Activated CD4-positive, alpha-beta T cell treated with anti-CD3 and anti-CD28 coated beads, Interleukin-2, Interleukin-4, amounts not matched to agents 100 ng/mL and 50 ng/mL, durations not matched to agents 16 hours and 8 hours (primary cell): ENCODE measurements at places on chromosomes 16 and 17.
A peak's percentile ranks its signal among the peaks of the same experiment; 100 is the strongest.

DNA sequence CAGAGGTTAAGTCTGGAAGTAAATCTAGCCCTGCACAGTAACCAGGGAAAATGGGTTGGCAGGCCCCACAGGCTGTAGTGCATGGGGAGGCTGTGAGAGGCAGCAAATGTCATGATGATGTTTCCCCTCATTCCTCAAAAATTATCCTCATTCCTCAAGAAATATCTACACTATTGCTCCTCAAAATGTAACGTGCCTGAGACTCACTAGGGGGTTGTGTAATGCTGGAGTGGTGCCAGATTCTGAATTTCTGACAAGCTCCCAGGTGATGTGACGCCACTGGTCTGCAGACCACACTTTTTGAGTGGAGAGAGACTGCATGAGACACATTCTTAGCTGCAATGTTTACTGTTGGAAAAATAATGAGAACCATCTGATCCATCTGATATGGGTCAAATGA is 1.2 kb upstream of the MPP3 start:
- DNase-seq = no peak

- DNase-seq = no peak
Observed at GRCh38 chr16:69848637-69849545, 86.8 kb downstream of the WWP2 start.

DNA sequence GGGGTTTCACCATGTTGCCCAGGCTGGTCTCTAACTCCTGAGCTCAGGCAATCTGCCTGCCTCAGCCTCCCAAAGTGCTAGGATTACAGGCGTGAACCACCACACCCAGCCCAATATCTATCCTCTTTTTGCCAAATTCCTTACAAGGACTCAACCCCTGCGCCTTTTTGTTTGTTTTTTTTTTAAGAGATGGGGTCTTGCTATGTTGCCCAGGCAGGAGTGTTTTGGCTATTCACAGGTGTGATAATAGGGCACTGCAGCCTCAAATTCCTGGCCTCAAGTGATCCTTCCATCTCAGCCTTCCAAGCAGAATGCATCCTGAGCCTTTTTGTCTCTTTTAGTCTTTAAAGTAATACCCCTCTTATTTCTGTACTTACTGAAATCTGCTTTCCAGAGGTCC is 17.0 kb downstream of the SP2 start:
- no peak for DNase-seq

DNA sequence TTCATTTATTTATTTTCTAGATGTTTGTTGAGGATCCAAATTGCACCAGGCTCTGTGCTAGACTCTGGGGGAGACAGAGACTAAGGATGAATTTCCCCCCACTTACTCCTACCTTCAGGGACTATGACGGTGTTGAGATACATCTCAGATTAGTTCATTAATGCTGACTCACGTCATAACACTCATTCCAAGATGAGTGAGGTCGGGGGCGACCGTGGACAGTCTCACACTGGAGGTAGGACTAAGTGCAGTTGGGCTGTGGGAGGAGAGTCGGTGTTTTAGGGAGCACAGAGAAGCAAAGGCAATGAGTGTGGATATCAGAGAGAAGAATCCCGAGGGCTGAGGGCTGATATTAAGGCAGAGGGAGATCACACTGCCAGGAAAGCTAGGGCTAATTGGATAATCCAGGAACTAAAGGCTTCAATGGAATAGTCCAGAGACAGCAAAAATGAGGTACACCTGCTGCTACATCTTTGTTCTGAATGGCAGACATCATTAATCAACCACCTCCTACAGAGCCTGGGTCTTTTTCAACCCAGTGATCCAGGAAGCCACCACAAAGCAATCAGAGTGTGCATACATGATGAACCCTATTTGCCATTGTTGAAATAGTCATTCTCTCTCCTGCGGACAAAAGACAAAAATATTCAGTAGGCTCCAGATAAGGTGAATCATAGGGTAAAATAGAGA is 38.6 kb upstream of the CACNG4 start:
- no peak for DNase-seq

GRCh38 chr16:70345840-70346239 is 863 bp upstream of the DDX19A start:
- DNase-seq = no peak

DNA sequence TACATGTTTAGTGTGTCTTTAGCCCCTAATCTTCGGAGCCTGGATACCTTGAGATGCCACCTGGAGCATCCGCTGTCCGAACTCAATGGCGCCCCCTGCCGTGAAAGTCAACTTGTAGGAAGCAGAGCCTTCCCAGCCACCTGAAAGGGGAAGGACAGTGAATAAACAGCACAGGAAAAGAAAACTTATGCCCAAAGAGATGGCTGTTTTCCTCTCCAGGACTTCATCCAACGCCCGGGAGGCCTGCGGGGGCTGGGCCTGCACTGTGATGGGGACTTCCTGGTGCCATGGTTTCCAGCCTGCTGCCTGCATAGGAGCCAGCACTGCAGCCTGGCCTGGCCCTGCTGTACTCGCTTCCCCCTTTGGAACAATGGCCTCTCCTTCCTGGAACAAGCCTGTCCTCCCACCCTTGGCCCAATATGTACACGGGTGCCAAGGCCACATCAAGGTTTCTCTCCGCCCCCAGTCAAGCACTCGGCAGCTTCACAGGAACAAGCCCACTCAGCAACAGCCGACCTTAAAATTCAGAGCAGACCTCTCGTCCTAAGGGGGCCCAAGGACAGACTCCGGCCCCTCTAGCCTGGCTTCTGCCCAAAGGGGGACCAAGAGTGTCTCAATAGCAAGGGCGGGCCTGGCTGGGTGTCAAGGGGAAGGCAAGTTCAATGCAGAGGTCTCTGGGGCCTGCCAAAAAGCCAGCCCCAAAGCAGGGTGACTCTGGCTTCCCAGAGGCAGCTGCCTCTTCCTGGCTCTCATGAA is 4.5 kb upstream of the UNC13D start:
- DNase-seq = peak; percentile 82

DNA sequence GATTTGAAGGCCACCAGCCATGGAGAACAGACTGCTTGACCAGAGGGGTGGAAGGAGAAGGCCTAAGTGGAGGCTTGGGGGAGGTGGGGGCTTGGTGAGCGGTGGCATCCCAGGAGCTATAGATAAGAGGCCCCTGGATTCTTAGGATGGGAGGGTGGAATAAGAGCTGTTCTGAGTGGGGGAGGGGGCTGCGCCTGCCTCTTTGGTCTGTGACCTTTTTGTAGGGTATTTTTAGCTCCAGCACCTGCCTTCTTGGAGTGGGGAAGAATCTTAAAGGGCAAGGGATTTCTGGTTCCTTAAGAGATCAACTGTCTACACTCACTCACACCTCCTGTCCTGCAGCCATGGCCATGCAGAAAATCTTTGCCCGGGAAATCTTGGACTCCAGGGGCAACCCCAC is 567 bp downstream of the ENO3 start:
- DNase-seq = no peak

GRCh38 chr16:7548796-7549318 is 216.2 kb downstream of the RBFOX1 start:
- no peak for DNase-seq

DNA sequence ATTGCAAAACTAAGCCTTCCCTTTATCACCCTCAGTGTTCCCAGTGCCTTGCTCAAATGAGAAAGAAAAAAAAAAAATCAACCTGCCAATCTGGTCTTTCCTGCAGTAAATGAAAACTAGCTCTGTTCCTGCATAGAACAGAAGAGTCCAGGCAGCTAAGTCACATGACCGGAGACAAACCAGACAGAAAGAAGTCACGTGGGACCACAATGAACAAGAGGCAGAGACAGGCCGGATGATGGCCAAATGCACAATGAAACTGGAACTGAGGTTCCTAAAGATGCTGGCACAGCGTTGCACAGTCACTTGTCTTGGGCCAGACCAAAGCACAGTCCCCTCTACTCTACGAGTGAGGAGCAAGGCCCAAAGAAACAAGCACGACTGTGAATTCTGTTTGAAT is 172.5 kb downstream of the GRIN2A start:
- DNase-seq = no peak

DNA sequence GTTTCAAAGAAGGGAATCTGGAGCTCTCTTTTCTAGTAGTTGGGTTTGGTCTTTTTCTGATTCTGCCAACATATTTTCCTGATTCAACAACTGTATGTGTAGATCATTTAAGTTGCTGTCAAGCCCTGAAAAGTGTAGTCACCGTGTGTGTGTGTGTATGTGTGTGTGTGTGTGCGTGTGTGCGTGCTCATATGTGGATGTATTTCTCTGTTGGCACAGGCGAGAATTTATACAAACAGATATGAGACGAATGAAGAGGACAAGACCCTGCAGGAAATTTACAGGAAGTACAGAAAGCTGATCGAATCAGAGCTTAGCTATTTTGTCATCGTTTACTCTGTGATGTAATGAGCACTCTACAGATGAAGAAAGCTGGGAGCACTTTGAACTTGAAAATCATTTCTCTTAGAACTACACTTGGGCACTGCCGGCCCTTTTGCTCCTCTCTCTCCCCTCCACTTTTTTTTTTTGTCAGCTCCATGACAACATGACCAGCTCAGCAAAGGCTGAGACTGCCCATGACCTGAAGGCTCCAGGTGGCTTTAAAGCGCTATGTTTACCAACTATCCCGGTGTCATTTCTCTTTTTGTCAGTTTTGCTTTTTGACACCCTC is 11.2 kb downstream of the FBXO39 start:
- no peak for DNase-seq

- DNase-seq = no peak
Observed at GRCh38 chr17:48748718-48749566, 20.4 kb upstream of the HOXB13 start.

DNA sequence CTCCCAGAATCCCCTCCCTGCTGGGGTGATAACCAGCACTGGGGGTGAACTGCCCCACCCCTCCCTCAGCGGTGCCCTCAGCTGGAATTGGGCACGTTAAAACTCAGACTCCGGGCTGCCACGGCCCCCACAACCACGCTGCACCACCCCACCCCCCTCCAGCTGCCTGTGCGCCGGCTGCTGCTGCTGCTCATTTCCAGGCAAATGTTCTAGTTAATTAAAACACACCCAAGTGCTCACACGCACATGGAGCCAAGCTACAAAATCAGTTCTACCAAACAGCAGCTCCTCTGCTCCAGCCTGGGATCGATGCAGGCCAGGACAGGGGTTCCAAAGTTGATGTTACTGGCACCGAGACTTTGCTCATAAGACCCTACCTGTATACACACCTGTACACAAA is 180.5 kb downstream of the ZNF423 start:
- DNase-seq = no peak

DNA sequence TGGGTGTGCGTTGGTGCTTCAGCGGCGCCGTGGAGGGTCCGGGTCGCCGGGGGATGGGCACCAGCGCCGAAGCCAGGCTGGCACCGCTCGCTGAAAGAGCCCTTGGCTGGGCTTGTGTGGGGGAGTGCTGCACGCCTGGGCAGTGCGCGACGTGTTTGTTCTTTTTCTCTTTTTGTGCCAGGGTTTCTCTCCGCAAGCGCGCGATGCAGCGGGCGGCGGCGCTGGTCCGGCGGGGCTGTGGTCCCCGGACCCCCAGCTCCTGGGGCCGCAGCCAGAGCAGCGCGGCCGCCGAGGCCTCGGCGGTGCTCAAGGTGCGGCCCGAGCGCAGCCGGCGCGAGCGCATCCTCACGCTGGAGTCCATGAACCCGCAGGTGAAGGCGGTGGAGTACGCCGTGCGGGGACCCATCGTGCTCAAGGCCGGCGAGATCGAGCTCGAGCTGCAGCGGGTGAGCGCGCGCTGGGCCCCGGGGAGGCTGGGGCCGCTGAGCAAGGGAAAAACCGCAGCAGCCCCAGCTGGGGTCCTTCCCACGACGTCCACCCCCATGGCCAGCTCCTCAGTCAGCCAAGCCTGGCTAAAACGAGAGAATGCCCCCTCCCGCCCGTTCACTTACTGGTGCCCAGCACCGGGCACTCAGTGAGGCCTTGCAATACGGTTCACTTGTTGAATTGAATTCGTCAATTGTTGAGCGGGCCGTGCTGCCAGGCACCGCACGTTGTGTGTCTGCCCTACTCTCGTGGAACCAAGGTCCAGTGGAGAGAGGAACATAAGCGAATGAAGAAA is 541 bp downstream of the GPT2 start:
- DNase-seq = no peak

DNA sequence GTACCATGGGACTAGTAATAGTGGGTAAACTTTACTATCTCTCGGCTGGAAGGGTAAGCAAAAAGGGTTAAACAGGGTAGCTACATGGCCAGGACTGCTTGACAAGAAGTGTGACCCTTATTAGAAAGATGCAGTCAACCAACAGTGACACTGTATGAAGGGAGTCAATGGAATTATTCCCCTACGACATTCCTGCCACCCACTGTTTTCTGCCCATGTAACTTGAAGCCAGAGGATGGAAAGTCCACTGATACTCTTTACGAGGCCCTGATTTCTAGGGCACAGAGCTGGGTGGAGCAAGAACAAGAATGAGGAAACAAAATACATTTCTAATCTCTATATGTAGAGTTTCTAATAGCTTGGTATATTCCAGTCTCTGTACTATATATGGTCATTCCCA is 1102.5 kb downstream of the CDH11 start:
- DNase-seq = no peak

GRCh38 chr16:57091975-57092785 is at the start of gene CPNE2:
CPNE2 (plus strand) TSS chr16:57092583; CDS start chr16:57110743, 18,160 bp downstream.
- peak; percentile 17 for DNase-seq

GRCh38 chr16:31143694-31144148 is 6.1 kb downstream of the PRSS36 start:
- no peak for DNase-seq

DNA sequence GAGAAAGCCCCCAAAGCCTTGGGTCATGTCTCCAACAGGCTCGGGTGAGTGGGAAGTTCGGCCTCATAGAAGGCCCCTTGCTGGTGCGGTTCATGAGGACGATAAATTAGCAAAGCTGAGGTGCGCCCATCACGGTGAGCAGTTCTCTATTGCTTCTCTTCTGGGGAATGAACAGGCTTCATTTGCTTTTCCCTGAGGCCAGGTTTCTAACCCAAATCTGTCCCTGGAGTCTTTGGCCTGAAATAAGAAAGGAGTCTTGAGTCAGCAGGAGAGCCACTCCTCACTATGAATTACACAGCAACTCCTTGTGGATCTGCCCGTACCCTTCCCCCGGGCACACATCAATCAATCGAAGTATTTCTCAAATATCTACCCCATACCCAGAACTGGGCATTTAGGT is 94.6 kb downstream of the YPEL2 start:
- no peak for DNase-seq

DNA sequence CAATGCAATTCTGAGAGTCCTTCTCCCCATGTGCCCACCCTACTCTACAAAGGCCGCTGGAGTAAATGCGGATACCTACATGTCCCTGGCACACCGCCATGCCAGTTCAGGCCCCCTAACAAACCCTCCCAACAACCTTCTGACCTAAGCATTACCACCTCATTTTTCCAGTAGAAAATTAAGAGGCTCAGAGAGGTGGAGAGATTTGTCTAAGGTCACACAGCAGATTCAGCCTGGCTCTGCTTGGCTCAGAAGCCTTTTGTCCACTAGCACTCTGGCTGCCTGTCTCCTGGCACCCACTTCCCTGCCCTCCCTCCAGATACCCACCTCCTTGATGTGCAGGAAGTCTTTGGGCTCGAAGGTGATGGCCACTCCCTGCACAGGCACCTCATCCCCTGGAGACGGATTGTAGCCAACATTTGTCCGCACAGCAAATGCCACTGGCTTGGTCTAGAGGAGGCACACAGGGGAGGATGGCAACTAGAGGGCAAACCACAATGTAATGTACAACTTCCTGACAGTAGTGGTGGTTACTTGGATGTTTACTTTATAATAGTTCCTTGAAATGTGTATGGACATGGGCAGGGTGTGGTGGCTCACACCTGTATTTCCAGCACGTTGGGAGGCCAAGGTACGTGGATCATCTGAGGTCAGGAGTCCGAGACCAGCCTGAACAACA is 10.2 kb downstream of the CACNB1 start:
- DNase-seq = no peak
